ENCODE measurements at places on chromosomes 7 and 10.

GRCh38 chr7:113100121-113100603, 13.5 kb upstream of the GPR85 start:
- DNase-seq = no peak

DNA sequence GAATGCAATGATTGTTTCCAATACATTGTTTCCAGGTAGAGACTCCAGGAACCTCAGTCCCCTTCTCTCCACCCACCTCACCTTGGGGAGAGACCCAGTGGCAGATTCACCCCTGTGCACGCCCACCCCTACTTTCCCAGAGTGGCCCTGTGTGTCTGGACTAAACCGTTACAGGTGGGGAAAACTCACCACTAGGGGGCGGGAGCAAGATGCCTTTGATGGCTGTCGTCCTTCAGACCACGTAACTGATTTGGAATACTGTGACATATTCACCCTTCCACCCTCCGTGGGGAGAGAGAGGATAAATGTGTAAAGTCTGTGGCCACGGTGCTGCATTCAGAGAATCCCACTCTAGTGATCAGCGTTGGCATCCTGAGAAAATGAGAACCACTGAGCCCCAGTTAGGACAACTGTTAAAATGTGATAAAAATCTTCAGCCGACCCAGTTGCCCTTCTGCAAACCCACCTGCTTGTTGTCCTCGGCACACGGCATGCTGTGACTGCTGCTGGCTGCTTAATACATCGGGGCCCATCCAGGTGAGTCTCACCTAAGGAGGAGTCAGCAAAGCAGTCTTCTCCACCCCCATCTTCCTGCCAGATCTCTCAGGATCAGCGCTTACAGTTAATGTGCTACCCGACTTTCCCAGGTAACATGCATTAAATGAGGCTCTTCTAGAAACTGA, 41.5 kb upstream of the NMT2 start:
- DNase-seq = peak; percentile 90

DNA sequence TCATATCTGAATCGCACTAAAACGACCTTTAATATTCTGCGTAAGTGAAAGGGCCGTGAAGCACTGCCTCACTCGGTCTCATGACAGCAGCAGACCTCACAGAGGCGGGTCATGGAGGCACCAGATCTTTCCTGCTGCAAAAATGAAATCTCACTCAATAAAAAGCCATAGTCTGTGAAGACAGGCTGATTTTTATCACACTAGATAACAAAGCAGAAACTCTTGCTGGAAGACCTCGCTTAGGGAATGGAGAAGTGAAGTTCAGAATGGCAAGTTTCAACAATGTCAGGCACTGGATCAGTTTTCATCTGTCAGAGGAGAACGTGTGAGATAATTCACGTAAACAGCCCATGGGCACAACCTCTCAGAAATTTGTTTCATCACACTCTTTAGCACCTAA, 8.0 kb downstream of the SEPHS1 start:
- no peak for DNase-seq

DNA sequence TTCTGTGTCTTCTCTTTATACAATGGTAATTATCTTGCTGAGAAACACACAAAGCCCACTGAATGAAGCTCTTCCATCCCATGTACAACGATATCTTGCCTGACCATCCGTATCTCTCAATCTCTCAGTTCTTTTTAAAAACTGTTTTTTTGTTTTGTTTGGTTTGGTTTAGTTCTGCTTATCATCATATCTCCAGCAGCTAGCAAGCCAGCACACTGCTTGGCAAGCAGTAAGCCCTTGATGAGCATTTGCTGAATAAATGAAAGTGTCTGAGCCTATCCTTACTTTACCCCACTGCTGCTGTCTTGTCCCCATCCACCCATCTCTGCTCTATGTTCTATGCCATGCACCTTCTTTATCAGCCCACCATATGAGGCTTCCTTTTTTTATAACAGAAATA, 34.2 kb downstream of the ITGB1 start:
- DNase-seq = no peak

DNA sequence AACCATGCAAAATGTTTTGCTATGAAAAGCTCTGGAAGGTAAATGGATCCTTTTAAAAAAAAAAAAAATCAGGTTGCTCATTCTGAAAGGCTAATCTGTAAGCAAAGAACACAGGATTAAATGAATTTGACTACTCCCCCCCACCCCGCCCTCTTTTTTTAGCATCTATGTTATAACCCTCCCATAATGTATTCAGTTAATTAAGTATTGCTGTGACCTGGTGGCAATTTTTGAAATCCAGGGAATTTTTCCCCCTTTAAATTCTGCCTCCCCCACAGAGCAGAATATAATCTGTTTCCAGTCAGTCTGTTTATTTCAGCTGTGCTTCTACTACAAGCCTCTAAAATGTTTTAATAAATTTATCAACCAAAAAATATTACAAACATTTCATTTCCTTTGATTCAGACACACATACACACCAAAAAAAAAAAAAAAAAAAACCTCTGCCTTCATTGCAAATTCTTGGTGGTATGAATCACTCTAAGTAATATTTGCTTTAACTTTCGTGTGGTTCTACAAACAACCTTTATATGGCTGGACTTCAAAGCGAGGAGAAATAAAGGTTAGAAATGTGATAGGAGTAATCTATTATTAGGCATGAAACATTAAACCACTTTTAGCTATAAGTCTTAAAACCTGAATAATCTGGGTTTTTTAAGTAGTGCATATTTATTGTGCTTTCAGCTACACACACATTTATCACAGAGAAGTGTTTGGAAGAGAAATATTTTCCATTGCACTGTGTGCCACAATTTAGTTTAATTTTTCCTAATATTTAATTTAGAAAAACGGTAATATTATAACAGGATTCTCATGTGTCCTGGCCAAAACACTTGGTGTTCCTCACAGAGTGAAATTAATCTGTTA, 64.4 kb upstream of the ARID5B start:
- no peak for DNase-seq

DNA sequence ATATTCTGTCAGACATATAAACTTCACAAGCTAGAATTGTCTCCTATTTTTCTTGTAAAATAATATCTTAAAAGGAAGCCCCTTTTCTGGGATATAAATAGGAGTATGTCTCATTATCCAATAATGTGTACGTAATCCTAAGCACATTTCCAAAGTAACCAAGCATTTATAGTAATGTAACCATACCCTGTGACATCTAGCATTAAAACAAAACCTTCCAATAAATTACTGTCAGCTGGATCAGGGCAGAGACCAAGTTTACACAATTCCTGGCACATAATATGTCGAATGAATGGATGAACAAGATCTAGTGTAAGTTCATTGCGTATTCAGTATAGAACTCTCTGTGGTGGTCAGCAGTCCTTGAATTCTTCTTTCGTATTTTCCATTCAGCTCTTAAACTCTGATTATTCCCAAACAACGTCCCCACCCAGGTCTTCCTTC, 14.3 kb downstream of the CPED1 start:
- no peak for DNase-seq

GRCh38 chr10:24603333-24603732, 120.4 kb downstream of the ARHGAP21 start:
- DNase-seq = no peak

- no peak for DNase-seq
These were observed 562 bp downstream of the NUB1 start for GRCh38 chr7:151342102-151342646.

DNA sequence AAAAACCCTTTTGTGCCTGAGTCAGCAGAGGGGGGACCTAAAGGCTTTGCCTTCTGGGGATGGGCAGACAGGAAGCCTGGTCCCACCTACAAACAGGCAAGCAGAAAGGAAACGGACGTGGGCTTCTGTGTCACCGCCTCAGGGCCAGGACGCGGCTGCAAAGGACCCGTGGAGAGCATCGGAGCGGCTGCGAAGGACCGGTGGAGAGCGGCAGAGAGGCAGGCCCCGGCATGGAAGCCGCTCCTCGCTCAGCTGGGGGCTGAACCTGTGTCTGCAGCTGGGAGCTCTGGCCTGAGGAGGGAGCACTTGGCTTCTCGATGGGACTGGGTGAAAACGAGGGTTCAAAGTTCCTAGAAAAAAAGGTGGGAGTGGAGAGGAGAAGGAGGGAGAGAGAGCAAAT, 125.4 kb upstream of the PPP2R2D start:
- DNase-seq = peak; percentile 63

- DNase-seq = no peak
These were observed 871.8 kb upstream of the SORCS1 start for GRCh38 chr10:108036265-108036664.

GRCh38 chr7:51613911-51614357, 297.3 kb upstream of the COBL start:
- no peak for DNase-seq

DNA sequence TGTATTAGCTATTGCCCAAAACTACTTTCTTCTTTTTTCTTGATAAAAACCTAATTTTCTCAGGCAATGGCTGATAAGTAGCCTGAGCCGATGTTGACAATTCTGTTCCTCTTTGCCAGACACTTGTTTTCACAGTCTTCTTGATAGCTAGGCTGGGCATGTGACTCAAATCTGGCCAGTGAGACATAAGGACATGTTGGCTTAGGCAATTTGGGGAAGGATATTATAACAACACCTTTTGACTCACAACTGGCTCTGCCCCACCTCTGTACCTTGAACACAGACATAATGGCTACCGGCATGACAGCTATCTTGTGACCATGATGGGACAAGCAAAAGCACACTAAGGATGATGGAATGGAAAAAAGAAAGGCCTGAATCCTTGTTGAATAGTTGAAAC, 72.9 kb upstream of the GPR22 start:
- no peak for DNase-seq

- DNase-seq = no peak
These were observed 6.8 kb upstream of the ANKRD22 start for GRCh38 chr10:88858491-88858890.

GRCh38 chr7:36390199-36391090, 783 bp downstream of the ANLN start:
- peak; percentile 93 for DNase-seq

DNA sequence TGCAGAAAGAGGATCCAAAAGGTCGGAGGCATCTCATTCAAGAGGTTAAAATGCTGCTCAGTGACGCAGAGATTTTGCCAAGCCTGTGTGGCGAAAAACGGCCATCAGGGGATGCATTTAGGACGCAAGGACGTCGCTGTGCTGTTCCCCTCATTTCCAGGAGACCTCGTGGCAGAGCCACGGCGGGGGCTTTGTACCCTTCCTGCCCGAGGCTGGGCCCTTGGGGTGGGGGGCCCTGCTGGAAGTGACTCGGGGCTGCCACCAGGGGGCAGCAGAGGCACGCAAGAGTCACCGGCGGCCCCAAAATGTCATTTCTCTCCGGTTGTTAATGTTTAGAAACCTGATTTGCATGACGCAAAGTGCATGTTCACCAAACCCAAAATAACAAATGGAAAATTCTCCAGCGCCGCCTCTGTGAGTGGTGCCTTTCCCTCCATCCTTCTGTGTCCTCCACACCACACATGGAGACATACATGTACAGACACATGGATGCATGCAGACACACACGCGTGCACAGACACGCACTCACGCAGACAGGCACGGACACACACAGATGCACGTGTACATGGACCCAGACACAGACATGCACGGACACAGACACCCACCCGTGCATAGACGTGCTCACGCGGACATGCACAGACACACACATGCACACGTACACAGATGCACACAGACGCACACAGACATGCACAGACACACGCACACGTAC, 51.0 kb upstream of the NKX6-2 start:
- peak; percentile 84 for DNase-seq

DNA sequence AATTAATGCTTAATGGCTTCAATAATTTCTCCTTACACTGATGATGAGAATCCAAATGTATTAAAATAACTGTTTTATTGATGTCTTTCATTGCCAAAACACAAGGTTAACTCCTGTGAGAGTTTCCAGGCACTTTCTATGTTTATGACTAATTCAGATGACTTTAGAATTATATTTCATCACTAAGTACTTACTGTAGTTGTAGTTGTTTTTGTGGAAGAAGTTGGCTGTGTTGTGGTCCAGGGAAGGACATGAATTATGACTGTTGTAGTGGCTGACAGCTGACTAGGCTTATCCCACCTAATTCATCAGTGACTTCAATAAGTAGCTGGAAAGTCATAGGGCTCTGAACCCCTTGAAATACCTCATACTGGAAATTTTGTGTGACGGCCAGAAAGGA, 254.8 kb downstream of the HGF start:
- DNase-seq = no peak

- DNase-seq = no peak
These were observed 27.0 kb downstream of the RAPGEF5 start for GRCh38 chr7:22329816-22330524.

- DNase-seq = no peak
These were observed 97.6 kb upstream of the GPR22 start for GRCh38 chr7:107372298-107372697.

DNA sequence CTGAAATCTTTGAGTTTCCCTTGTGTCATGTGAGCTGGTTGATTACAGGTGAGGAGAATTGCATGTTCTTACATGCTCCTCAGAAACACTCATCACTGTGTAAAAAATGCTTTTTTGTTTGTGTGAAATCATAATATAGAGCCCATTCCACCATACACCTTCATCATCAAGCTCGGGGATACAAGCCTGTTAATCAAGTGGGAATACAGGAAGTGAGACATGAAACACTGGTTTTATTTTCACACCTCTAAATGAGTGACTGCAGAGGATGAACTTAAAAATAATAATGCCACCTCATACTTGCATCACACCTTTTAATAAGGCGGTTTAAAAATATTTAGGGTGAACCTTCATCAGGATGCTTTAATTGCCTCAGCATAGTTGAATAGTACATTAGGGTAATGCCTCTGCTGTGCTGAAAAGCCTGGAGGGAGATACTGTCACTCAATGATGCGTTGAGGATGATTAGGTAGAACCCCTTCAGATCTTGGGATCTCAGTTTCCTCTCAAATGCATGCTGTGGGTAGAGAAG, 164.6 kb downstream of the AUTS2 start:
- no peak for DNase-seq

GRCh38 chr7:134866617-134867016, 87.2 kb downstream of the CALD1 start:
- no peak for DNase-seq

GRCh38 chr10:74384615-74385183, 233.7 kb downstream of the ADK start:
- no peak for DNase-seq

GRCh38 chr7:26485367-26485934, 193.8 kb downstream of the SNX10 start:
- peak; percentile 4 for DNase-seq

GRCh38 chr10:10788761-10789160, 228.9 kb upstream of the CELF2 start:
- no peak for DNase-seq

- DNase-seq = no peak
These were observed 95.0 kb downstream of the CNOT4 start for GRCh38 chr7:135414850-135415439.

GRCh38 chr10:70782086-70782745, 3.0 kb downstream of the TBATA start:
- no peak for DNase-seq

DNA sequence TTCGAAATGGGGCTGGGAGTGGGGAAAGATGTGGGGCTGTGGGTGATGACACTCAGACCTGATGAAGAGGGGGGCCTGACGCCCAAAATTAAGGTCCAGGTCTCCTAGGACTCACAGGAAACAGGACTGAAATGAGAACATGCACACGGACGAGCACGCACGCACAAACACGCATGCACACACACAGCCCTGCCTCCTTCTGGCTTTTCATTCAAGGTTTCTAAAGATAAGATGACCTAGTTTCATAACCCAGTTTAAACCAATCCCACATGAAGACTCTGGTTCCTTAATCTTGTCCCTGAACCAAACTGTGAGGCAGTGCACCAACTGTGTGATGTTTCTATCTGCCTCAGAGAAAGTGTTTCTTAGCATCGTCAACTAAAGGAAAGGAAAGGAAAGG, 162.0 kb downstream of the DGKI start:
- no peak for DNase-seq

Measured in osteocyte (in vitro differentiated cells).